ENCODE measurements at places on chromosomes 5 and 9.

GRCh38 chr9:91795598-91796241 is 154.3 kb downstream of the ROR2 start:
- no peak for DNase-seq

DNA sequence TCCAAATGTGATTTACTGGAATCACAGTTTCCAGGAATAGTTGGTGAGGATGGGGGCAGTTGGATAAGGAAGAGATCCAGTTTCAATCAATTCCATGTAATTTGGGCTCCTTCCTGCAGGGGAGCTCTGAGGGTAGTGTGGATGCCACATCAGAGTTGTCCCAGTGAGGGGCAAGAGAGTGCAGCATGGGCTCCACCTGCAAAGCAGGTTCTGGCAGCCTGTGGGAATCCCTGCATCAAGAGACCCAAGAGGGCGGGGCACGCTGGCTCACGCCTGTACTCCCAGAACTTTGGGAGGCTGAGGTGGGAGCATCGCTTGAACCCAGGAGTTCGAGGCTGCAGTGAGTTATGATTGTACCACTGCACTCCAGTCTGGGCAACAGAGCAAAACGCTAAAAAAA is 188.5 kb downstream of the CACNA1B start:
- no peak for DNase-seq

DNA sequence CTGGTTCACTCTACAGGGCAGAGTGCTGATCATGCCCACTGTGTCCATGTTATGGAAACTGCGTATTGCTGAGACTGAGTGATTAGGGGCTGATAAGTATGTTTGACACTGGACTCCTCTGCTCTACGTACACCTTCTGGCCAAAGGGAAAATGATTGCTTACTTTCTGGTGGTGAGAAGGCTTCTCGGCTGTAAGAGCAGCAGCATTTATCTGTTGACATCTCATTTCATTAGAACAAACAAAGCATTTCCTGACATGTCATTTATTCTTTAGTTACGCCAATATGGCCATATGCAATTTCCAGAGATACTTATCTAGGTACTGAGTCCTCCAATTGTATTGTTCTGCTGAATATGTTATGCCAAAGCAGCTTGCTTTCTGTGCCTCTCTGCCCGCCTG is 5.6 kb downstream of the FAXDC2 start:
- no peak for DNase-seq

GRCh38 chr5:81626524-81626923 is 124.4 kb downstream of the SSBP2 start:
- DNase-seq, result no peak
